Epithelial cell of esophagus (primary cell): ENCODE measurements at places on chromosomes 5 and 9.
A peak's percentile ranks its signal among the peaks of the same experiment; 100 is the strongest.

DNA sequence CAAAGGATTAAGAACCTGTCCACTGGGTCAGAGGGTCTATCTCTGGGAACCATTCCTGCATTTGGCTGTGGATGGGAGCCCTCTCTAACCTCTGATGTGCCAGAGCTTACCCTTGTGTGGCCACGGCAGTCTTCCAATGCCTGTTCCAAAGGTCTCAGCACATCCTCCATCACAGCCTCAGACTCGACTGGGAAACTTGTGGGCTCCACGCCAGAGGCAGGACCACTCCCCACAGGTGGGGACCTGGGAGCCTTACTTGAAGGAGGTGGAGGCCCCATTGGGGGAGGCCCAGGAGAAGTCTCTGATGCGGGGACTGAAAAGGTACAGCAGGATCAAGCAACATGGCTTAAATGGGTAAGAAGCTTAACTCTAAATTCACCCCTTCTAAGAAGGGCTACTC is 4.4 kb downstream of the EIF4EBP3 start:
- DNase-seq, result no peak

DNA sequence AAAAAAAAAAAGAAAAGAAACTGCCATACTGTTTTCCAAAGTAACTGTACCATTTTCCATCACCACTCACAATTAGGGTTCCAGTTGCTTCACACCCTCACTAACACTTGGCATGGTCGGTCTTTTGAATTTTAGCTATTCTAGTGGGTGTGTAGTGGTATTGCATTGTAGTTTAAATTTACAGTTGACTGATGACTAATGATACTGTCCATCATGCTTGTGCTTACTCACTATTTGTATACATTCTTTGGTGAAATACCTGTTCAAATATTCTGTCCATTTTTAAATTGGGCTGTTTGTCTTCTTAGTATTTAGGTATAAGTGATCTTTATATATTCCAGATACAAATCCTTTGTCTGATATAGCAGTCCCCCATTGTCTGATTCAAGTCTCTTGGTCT is 36.2 kb upstream of the ZNF169 start:
- peak; percentile 57 for DNase-seq

DNA sequence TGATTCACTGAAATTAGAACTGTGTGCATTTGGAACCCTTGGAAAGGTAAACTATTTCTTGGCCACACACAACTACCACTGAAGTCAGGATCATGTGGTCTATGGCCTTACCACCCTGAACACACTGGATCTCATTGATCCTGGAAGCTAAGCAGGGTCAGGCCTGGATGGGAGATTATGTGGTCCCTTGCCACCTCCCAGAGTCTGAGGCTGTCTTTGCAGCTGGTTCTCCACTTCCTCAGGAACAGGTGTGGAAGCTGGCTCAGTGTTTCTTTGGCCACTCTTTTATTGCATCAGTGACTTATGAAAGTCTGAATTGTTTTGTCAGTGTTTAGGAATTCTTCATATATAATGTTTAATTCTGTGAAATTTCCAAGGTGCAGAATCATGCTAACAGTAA is 89.2 kb downstream of the TEK start:
- DNase-seq, result peak; percentile 30

GRCh38 chr9:132457504-132458236 is 47.7 kb downstream of the CFAP77 start:
- no peak for DNase-seq

DNA sequence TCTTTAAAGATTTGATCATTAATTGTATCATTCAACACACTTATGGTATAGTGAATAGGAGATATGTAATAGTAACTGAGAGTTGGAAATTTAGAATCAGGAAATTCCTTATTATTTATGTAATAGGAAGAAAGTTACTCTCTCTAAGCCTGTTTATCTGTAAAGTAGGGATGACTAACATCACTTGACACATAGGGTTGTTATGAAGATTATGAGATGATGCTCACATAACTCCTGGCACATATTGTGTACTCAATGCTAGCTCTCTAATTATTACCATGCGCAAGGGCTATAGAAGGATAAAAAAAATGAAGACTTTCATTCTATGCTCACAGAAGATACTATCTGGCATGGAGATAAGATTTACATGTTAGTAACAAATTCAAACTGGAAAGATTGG is 149.9 kb downstream of the ISOC1 start:
- peak; percentile 57 for DNase-seq

DNA sequence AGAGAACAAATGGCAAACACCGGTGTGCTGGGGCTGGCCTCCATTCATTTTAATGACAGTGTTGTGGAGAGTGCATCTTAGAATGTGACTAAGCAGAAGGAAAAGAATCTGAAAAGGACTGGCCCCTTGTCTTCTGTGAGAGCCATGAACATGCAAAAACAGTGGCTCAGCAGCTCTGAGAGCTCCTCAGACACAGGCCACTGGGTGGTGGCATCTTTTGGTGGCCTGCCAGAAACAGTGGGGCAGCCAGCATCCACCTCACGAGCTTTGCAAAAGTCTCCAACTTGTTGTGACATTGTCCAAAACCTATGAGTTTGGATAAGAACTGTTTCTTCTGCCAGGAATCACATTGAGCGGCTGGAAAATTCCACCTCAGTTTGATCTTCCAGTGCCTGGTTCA is 233.4 kb downstream of the NR3C1 start:
- DNase-seq, result no peak

GRCh38 chr5:15263942-15264341 is 236.0 kb upstream of the FBXL7 start:
- DNase-seq, result no peak

- DNase-seq, result no peak
Measured at GRCh38 chr5:6404129-6404528, 25.8 kb upstream of the MED10 start.

DNA sequence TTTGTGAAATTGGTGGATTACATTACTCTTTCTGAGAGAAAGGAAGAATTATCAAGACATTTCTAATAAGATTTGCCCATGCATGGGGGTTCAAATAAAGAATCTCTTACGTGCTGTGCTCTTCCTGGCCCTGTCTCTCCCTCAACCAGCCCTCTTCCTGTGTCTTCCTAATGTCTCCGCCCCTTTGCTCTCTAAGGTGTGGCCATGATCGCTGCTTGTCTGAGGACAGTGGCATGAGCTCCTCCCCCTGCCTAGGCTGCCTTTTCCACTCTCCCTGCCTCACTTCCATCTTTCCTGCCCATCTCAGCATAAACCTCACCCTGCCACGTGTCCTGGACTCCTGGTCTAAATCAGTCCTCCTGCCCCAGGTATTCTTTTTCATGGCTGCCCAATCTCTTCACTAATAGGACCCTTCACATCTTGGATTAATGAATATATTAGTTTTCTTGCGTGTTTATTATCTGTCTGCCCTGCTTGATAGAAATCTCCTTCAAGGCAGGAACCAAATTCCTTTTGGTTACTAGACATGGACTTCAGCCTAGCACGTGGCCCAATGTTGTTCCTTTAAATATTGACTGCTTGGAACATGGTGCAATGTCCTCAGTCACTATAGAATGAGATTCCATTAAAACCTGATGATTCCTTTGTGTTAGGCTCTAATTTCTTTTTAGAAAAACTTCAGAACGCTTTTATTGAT is 122.3 kb downstream of the MTRR start:
- DNase-seq, result no peak

- no peak for DNase-seq
Measured at GRCh38 chr5:37626266-37626665, 213.6 kb downstream of the GDNF start.

- no peak for DNase-seq
Measured at GRCh38 chr5:76672242-76672641, 43.7 kb upstream of the F2R start.

GRCh38 chr5:66742083-66742895 is 146.1 kb downstream of the MAST4 start:
- peak; percentile 26 for DNase-seq

DNA sequence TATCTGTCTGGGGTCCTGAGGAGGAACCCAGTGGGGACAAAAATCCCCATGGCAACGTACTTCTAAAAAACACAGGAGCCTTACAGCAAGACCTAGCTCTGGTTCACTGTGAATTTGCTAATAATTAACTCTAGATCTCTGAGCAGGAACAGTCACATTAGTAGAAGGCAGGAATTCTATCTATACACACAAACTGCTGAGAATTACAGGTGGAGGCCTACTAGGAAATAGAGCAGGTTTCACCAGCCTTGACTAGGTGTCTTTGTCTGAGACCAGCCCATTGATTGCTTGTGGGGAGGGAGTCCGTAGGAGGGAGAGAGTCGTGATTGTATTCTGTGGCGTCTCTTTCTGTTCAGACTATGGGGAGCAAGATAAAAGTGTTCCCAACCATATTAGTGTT is 44.8 kb downstream of the PRLR start:
- no peak for DNase-seq

GRCh38 chr9:16203729-16204573 is 651.1 kb downstream of the CCDC171 start:
- DNase-seq, result no peak

GRCh38 chr5:58731641-58732040 is 148.8 kb downstream of the RAB3C start:
- peak; percentile 1 for DNase-seq

- DNase-seq, result peak; percentile 70
Measured at GRCh38 chr5:66757219-66757833, 161.1 kb downstream of the MAST4 start.

DNA sequence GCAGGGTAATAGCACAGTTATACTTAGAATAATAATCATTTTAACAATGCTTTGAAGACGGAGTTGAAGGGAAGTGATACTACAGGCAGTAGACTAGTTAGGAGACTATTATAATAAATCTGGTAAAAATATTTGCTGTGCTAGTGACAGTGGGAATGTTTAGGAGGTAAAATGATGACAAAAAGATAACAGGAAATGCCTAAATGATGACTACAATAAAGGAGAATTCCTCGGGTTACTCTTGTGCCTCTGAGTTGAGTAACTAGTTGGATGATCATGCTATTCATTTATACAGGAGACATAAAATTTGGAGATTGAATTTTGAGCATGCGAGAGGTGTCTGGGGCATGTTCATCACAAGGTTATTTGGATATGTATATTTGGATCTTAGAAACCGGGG is 32.2 kb upstream of the PAM start:
- DNase-seq, result peak; percentile 28

DNA sequence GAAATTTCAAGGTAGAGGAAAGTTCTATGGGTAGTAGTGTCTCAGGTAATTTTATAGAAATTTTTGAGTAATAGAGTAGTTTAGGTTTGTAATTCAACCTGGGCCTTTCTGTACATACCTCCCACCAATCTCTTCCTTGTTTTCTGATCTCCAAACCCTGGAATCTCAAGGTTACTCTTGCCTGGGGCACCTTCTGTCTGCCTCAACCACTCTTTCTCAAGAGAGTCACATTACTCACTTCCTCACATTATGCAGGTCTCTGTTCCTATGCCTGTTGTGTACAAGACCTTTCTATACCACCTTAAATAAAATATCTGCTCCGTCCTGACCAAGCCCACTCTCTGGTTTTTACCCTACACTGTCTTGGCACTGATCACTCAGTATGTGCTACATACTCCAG is 412.6 kb upstream of the CTNND2 start:
- peak; percentile 85 for DNase-seq

- no peak for DNase-seq
Measured at GRCh38 chr5:14557203-14557770, 24.3 kb upstream of the OTULINL start.

GRCh38 chr9:96045811-96046210 is 170.3 kb downstream of the ERCC6L2 start:
- DNase-seq, result no peak

DNA sequence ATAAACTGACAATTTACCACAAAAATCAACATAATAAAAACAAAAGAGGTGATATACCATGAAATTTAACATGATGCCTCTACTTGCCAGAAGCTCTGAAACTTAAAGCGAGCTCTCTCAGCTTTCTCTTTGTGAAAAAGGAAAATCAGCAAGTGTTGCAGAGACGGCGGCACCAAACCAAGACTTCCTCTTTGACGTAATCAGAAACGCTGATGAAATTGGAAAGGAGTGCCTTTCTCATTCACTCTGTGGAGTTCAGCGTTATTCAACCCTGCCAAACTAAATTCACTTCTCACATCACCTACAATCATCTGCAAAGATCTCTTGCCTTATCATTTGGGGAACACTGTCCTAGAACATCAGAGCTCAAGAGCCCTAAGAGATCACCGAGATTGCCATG is 32.2 kb downstream of the ANXA6 start:
- no peak for DNase-seq

- no peak for DNase-seq
Measured at GRCh38 chr9:37333288-37333687, 89.2 kb upstream of the GRHPR start.

- no peak for DNase-seq
Measured at GRCh38 chr9:133945977-133946753, 46.0 kb downstream of the VAV2 start.

DNA sequence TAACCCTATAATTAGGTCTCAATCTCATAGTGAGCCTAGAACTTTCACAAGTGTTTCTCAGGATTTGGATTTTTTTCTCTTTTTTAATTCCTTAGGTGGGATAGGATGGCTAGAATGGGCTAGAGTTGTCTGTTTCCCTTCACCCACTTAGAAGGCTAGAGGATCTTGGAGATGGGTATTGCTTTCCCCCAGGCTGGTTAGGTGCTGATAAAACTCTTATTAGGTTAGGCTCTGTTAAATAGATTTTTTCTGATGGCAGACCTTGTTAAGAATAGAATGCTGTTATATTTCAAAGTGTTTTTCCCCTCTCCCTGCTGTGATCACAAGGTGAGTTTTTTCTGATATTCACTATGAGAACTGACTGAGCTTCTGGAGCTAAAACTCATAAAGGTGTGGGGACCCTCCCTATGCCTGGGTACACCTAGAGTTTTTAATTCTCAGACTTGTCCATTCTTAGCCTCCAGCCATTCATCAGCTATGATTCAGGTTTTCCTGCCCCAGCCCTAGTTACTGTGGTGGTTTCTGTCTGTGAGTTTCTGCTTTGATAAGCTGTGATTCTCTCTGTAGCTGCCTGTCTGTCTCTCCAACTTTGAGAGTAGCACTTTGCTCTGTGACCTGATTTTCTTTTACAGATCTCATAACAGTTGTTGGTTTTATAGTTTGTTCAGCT is 132.4 kb downstream of the HACD4 start:
- DNase-seq, result peak; percentile 93

DNA sequence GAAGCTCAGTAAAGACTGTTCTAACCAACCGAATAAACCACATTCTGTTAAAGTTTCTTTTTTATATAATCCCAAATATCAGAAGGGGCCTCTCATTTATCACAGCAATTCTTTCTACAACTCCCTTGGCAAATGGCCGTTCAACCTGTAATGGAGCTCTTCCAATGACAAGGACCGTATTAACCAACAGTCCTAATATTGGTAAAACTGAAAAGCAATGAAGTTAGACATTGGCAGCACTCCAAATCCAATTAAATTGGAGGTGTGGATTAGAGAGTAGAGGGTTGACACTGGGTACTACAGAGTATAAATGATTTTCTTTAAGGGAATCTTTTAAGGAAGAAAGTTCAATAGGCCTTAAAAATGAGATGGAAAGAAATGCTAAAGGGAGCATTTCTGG is 842 bp downstream of the TMED7 start:
- DNase-seq, result no peak

- no peak for DNase-seq
Measured at GRCh38 chr5:154207204-154207603, 16.7 kb downstream of the GALNT10 start.
